ENCODE measurements at places on chromosomes 13 and 19. TPM values are rescaled to one million over a fixed set of nuclear protein-coding genes. Genes with fewer than 3 reads are reported as not detected.

- no peak for DNase-seq
These were observed 573.8 kb upstream of the MIR17HG start for GRCh38 chr13:90773681-90774080.

- DNase-seq = peak; percentile 7
These were observed 34.1 kb upstream of the GAS6 start for GRCh38 chr13:113897966-113898365.

- DNase-seq = no peak
These were observed 516.8 kb downstream of the OLFM4 start for GRCh38 chr13:53545340-53545941.

- DNase-seq = no peak
These were observed 5.8 kb upstream of the KMT5C start for GRCh38 chr19:55333870-55334269.

DNA sequence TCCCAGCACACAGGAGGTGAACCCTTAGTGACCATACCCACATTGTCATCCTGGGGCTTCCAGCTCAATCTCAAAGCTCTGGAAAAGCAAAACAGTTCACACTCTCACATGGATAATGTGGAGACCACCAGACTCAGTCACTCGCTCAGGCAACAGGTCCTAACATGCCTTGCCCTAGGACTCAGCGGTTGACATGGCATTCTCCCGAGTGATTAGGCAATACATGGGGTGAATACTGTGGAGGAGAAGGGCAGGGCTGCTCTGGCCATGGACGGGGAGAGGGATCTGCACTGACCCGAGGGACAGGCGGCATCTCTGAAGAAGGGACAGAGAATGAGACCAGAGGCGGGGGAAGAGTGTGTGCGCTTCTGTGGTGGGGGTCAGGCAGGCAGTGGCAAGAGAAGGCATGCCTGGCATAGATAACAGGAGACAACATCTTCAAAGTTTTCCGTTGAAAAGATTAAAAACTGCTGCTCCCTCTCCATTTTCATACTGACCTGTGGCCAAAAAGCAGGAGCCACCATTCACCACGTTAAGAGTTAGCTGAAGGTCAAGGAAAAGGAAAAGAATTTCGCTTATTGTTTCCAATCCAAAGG lies 44.5 kb upstream of the EPHX3 start:
- no peak for DNase-seq

DNA sequence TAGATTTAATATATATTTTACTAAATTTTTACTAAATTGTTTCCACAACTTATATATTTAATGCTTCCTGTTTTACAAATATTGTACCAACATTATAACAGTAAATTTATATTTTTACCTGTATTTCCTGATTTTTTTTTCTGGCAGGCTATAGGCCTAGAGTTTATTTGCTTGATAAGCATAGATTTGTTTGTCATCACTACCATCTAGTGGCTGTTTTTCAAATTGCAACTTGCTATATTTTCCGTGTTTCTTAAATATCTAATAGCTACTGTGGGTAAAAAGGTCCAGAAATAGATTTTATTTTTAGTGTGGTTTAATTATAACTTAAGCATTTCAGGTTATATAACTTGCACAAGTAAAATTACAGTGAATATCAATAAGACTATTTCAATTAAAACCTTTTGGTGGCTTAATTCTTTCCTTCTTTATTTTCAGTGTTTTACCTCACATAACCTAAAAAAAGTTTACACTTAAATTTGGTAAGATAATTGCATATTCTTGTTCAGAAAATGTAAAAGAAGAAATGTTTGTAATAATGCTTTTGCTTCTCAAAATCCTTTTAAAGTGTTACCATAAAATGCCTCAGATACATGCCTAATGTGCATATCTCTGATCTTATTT lies 60.6 kb downstream of the NDFIP2 start:
- DNase-seq = peak; percentile 82

- peak; percentile 66 for DNase-seq
These were observed 2.4 kb downstream of the TIMM13 start for GRCh38 chr19:2424686-2425621.

GRCh38 chr19:28329429-28329828 lies 883.5 kb downstream of the UQCRFS1 start:
- no peak for DNase-seq

GRCh38 chr13:94617389-94618000 lies 15.8 kb downstream of the GPR180 start:
- DNase-seq = peak; percentile 49

DNA sequence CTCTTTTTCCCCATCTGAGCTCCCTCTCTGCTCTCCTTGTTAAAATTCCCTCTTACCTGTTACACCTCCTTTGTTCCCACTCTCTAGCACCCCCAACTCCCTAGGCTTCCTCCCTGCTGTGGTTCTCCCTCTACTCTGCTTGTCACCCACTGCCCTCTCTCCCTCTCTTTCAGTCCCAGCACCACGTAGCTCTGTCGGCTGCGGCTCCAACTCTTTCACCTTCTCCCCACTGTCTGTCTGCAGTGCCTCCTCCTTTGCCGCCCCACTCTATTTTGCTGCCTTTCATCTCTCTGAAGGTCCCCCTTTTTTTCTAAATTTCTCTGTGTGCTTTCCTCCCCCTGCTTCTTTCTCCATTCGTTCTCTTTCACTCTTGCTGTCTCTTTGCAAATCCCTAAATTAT lies 1.1 kb downstream of the ZNF836 start:
- DNase-seq = no peak

GRCh38 chr19:19563348-19563848 lies 25.3 kb downstream of the CILP2 start:
- DNase-seq = no peak

DNA sequence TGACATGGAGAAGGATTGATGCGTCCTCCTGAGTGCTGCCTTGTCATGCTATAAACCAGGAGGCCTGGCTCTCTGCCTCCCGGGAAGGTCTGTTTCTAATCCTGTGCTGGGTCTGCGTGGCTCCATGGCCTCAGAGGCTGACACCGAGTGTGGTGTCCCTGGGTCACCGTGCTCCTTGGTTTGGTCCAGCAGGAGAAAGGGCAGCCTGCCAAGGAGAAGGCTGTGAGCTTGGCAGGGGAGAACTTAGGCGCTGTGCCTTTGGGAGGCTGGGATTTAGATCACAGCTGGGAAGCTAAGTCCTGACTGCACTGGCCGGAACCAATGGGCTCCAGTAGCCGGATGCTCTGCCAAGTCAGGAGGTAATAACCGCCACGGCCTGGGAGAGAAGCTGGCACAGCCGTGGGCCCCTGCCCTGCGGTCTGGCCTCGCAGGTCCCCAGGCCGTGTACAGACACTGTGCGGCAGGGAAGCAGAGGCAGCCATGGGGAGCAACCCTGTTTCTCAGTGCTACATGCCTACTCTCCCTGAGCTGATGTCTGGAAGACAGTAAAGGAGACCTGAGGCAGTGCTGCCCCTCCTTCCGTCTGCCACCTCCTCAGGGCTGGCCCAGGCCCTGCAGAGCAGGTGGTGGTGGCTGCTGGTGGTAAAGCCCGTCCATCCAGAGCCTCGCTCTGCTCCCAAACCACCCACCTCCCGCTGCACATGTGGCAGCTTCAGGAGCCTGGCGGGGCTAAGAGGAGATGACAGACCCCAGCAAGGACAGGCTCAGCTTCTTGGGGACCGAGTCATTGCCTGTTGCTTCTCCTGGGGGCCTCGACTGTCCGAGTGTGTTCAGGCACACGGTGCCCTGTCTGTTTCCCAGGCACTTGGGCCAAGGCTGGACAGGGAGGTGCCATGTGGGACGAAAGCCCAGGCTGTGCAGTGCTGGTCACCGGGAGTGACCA lies 44.9 kb downstream of the C13orf46 start:
- DNase-seq = no peak

GRCh38 chr13:95745289-95745688 lies 68.3 kb downstream of the DNAJC3 start:
- no peak for DNase-seq

DNA sequence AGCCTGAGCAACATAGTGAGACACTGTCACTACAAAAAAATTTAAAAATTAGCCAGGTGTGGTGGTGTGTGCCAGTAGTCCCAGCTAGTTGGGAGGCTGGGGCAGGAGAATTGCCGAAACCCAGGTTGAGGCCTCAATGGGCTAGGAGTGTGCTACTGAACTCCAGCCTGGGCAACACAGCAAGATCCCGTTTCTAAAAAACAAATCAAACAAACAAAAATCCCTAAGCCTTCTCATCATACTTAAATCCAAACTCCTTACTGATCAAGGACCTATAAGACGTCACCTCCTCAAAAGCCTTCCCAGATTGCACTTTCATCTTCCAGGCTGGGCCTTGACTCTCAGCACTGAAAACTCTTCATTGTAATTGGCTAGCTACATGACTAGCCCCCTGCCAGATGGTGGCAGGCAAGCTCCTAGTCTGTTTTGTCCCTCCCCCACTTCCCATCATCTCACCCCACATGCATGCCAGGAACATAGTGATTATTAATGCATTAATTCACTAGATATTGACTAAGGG lies 17.5 kb upstream of the NANOS3 start:
- DNase-seq = peak; percentile 44

- DNase-seq = peak; percentile 58
These were observed 8.7 kb upstream of the IGFL3 start for GRCh38 chr19:46133101-46133627.

- peak; percentile 93 for DNase-seq
These were observed 36.7 kb downstream of the PIN1 start for GRCh38 chr19:9871626-9872338.

GRCh38 chr19:33040994-33041827 lies 23.5 kb downstream of the RHPN2 start:
- DNase-seq = peak; percentile 96

DNA sequence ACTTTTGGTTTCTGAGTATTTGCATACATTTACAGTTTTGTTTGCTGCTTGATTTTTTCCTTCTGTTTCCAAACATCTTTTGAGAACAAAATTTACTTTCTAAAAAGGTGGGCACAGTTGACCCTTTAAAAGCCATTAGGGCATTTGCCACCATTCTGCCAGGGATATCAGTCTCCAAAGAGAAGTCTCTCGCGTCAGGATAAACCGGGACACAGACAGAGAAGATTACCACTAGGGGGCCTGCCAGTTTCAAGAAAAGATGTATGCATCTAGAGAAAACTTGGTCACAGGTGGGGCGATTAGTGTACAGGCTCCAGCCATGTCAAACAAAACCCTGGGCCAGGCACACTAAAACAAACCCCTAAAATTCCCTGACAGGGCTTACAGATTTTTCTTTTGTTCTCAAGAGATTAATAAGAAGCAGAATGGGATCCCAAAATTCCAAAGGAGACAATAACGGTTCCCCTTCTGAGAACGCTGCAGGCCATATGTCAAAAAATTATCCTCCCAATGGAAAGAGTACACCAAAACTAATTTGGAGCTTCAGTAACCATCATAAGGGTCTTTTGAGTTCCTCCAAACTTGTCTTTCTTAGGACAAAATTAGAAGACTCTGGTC lies 10.7 kb upstream of the PABPC3 start:
- peak; percentile 63 for DNase-seq

- peak; percentile 13 for DNase-seq
These were observed 661 bp upstream of the MIR17HG start for GRCh38 chr13:91346850-91347201.

DNA sequence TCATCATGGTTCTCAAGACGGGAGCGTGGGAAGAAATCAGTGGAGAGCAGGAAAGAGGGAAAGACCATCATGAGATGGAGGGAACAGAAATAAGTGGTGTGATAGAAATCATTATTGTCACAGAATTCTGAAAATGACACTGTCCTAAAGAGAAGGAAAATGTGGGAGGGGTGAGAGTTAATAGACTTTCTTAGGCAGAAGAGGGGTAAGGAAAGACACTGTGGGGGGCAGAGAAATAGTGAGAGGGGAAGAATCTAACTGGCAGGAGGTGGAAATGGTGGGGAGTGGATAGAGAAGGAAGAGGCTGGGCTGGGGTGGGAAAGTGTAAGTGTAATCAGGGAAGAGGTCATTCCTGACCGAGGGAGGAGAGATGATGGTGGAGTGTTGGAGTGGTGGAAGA lies 3.2 kb downstream of the PINLYP start:
- no peak for DNase-seq

- no peak for DNase-seq
These were observed 35.7 kb upstream of the FAM216B start for GRCh38 chr13:42745655-42746054.

- no peak for DNase-seq
These were observed 503.0 kb downstream of the LIG4 start for GRCh38 chr13:107712145-107712860.

GRCh38 chr13:111906816-111907215 lies 160.1 kb upstream of the SOX1 start:
- no peak for DNase-seq

DNA sequence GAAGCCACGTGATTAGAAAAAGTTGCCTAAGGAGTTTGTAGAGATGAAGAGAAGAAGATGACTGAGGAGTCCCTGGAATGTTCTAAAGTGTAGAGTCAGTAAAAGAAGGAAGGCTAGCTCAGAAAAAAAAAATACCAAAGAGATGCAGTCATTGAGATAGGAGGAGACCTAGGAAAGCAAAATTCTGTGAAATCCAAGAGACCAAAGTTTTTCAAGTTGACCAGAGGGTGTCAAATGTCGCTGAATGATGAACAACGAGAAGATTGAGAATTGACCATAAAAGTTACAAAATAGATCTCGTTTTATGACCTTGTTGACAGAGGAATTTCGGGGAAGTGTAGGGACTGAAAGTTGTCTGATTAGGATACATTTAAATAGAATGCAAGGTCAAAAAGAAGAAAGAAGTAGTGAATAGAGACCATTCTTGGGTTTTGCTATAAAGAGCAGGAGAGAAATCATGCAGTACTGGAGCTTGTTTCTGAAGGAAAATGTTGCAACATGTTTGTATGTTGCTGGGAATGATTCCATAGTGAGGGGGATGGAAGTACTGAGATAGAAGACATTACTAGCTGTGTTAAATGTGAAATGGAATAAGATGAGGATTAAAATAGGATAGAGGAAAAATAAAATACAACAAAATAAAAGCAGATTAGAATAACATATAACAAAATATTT lies 30.2 kb upstream of the HTR2A start:
- DNase-seq = no peak

DNA sequence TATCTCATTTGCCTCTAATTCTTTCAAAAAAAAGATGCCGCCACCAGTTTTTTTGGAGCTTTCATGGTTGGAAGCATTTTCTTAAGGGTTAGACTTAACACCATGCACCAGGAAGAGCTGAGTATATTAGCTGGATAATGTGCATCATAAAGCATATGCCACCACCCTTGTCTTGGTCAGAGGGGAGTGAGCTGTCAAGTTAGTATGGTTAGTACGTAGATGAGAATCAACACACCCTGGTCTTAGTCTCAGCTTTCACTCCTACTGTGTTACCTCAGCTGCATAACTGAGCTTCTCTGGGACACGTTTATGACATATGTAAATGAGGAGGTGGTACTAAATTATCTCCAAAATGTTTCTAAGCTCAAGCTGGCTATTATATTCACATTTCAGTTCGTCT lies 415.6 kb downstream of the DCT start:
- DNase-seq = no peak

The OR7A10 gene
- not detected for total RNA-seq

The CLEC4M gene
- total RNA-seq = not detected

The SPACA4 gene
- not detected for total RNA-seq

The C1QTNF9B gene
- 0.23 TPM for total RNA-seq

The SLC6A16 gene
- total RNA-seq = not detected

The CEACAM8 gene
- total RNA-seq = not detected

The EDNRB gene
- total RNA-seq = not detected

The TRAPPC5 gene
- total RNA-seq = 317 TPM

The ERICH4 gene
- not detected for total RNA-seq

The LILRB4 gene
- total RNA-seq = not detected

The C19orf47 gene
- 18.2 TPM for total RNA-seq

The LGALS7B gene
- total RNA-seq = not detected

The GSX1 gene
- not detected for total RNA-seq

The TSHZ3 gene
- 0.18 TPM for total RNA-seq
